ENCODE measurements at places on chromosomes 2 and 18.

- no peak for DNase-seq
Observed at GRCh38 chr2:218395456-218395825, 4.2 kb upstream of the CTDSP1 start.

- no peak for DNase-seq
Observed at GRCh38 chr18:79974025-79974654, 9.7 kb downstream of the HSBP1L1 start.

DNA sequence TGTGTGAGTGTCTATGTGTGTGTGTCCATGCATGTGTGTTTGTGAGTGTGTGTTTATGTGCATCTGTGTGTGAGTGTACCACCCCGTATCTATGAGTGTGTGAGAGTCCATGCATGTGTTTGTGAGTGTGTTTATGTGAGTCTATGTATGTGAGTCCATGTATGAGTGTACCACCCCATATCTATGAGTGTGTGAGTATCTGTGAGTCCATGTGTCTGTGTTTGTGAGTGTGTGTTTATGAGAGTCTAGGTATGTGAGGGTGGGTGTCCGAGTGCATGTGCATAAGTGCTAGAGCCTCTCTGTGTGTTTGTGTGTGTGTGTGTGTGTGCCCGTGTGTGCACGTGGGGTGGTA, 86.0 kb upstream of the ATG16L1 start:
- DNase-seq: no peak

- no peak for DNase-seq
Observed at GRCh38 chr2:113963965-113964364, 74.1 kb downstream of the ACTR3 start.

DNA sequence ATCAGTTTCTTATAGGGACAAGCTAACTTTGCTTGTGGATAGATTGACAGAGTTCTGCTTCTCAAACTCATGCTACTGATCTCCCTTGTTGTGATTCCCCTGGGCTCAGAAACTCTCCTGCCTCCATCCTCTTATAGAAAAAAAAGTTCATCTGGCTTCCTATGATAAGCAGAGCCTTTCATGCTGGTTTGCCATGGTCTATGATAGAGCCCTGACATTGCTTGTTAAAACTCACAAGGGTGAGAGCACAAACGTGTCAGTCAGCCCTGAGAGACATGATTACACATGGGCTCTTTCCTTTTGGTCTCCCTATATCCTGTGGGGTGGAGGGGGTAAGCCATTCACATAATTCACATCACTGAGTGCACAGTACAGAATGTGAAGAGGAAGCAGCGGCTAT, 121.8 kb downstream of the TDRD15 start:
- DNase-seq: no peak

DNA sequence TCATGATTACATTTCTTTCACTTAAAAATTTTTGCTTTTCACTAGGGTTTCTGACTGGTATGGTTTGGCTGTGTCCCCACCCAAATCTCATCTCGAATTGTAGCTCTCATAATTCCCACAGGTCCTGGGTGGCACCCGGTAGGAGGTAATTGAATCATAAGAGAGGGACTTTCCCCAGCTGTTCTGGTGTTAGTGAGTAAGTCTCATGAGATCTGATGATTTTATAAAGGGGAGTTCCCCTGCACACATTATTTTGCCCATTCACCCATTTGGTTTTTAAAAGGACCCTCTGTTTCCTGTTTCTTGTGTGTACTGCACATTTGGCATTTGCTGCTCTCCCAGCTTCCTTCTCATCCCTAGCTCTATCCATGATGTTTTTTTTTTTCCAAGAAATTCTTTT, 27.8 kb upstream of the NETO1 start:
- no peak for DNase-seq

GRCh38 chr18:79680100-79680879, 687 bp downstream of the CTDP1 start:
- DNase-seq: peak; percentile 72

DNA sequence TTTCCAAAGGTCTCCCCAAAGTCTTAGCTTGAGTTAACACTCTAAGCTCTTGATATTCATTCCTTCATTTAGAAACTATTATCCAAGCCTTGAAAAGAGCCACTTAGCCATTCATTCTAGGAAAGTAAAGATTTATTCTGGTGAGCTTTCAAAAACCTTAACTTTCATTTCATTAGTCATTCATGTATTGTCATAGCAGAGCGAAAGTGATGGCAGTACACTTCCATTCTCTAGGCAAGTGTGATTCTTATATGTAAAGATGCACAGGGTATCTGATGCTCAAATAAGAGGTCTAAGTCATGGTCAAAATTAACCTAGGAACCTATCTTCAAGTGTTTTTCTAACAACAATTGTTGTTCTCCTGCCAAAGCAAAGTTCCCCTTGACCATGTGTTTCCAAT, 553.0 kb upstream of the FANCL start:
- no peak for DNase-seq

DNA sequence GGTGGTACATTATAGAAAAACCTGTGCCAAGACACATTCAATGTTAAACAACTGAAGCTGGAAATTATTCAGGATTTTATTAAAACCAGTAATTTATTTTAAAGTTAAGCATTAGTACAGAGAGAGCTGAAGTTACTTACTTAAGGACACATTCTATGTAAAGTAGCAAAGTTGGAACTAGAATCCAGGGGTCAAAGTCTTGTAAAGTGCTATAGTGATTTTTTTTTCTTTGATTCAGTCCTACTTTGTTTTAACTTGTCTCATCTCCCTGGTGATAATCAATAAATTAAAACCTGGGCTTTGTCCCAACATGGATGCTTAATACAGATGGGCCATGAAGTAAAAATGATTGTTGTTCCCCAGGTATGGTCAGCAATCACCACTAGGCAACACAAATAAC, 1271.8 kb upstream of the CHAC2 start:
- no peak for DNase-seq

- no peak for DNase-seq
Observed at GRCh38 chr2:120472891-120473309, 127.0 kb downstream of the INHBB start.

- DNase-seq: peak; percentile 24
Observed at GRCh38 chr18:60549338-60549960, 176.9 kb upstream of the MC4R start.

- DNase-seq: no peak
Observed at GRCh38 chr18:68314403-68314802, 400.5 kb downstream of the TMX3 start.

- DNase-seq: peak; percentile 51
Observed at GRCh38 chr2:96359310-96359709, 23.7 kb downstream of the NCAPH start.

DNA sequence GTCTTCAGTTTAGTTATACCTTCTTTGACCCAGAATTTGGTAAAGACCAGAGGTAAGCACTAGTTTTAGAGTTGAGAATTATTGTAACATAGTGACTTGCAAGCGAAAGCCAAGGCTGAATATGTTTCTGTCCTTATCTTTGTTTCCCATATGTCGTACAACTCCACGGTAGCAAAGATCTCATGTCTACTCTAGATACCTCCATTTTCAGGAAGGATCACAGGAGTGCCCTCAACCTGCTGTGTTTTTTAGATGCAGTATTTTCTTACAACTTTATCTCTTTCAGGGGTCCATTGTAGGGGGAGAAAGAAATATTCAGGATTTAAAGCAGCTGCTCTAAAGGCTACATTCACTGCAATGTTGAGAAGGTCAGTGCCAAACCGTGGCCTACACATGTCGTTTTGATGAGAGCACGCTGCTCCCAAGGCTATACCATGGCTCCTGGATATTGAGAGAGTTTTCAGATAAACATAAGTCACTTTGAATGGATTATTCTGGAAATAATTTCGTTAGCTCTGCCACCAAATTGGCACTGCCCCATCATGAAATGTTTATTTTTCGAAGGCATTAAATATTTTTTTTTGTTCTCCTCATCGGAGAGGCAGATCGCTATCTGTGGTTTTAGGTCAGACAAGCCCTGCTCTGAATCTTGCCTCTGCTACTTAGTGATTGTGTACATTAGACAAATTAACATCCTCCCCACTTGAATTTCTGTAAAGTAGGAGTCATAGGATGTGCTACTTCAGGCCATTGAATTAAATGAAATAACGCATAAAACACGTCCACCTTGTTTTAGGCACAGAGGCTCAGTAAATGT, 2.1 kb downstream of the RHBDD1 start:
- DNase-seq: peak; percentile 8

DNA sequence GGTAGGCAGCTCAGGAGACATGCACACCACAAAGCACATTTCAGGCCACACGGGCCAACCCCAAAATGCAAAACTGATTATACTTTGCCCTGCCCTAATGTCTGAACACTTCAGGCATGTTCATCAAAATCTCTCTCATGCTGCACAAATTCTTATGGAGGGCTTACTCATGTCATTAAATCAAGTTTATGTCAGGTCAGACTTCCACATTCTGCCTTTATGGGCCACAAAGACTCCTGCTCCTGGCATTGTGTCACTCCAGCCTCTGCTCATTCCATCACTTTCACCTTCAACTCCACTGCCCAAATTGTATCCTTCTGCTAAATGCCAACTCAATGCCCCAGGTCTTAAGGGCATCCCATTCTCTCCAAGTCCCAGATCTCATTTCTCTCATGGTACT, 9.2 kb downstream of the UXS1 start:
- no peak for DNase-seq

DNA sequence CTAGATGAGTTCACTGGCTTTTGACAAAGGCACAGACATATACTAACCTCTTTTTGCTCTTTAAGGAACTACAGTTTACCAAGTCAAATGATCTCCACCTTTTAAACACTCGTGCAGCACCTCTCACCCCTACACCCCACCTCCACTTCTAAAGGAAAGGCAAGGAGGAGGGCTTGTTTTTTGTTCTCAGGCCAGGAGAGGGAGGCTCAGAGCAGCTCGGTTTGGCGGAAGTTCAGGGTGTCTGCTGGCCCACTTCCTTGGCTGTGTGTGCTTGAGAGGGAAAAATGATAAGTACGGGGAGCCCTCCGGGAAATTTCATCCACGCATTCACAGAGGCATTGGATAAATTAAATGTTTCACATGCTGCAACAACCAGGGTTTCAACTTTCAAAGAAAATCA, 667.9 kb downstream of the BCL11A start:
- peak; percentile 17 for DNase-seq

Data from activated CD8-positive, alpha-beta T cell treated with anti-CD3 and anti-CD28 coated beads for 36 hours (primary cell).